ENCODE measurements at places on chromosomes 6 and 20.

DNA sequence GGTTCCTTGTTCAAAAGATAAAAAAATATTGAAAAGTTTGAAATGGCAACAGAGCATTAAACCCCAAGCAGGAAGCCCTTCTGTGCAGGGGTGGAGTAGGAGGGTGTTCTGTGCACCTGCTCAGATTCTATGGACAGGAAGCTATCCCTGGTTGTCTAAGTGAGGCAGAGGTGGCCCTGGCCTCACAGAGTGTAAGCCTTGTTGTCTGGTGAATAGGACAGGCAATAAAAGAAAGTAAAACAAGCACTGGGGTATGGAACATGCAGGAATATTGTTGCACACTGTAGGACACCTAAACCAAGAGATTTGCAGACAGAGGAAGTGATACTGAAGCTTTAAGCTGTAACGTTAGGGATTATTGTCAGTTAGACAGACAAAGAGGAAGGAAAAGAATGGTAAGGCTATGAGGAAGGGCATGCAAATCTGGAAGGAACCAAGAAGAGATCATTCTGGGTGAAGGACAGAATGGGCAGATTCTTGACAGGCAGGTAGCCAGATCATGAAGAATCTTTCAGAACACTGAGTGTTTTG lies 66.8 kb downstream of the TBC1D7 start:
- DNase-seq, result no peak

GRCh38 chr6:1110164-1110563 lies 201.7 kb upstream of the FOXQ1 start:
- no peak for DNase-seq

DNA sequence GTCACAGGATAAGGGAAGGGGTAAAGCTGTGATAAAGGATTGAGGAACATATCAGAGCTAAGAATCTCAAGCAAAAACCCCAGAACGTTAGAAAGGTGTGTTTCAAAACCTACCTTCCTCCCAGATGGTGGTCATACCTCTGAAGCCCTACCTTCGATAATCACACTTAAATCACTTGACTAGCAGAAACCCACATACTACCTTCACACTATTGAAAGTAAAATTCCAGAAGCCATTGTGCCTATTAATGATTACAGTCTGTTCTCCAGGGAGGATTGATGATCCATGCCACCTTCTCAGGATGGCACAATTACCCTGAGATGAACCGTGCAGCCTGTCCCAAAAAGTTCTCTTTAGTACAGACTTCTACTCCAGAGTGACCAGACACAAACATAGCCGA lies 72.3 kb upstream of the SOX4 start:
- no peak for DNase-seq

DNA sequence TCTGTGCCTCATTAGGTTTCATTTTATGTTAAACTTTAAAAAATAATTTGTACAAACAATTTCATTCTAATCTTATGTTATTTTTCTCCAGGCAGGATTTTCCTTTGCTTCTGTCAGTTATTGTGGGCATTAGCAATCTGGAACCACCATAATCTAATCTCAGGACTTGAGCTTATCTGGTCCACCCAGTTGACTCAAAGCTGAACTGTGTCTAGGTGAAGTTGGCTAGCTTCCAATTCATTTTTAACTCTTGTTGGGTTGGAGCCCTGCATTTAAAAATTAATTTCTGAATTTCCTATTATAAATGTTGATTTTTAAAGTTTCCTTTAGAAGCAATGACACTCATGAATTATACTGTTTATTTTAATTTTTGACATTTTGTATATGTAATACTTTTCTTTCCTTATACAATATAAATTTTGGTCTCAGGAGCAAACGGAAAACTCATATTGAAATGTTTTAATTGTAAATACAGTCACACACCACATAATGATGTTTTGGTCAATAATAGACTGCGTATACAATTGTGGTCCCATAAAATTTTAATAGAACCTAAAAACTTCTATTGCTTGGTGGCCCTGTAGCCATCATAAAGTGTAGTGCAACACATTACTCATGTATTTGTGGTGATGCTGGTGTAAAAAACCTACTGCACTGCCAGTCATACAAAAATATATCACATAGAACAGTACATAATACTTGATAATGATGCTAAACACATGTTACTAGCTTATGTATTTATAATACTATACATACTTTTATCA lies 121.3 kb downstream of the CLVS2 start:
- no peak for DNase-seq
